GM12864 (cell line): ENCODE measurements at places on chromosomes 7 and 10.

GRCh38 chr7:69992938-69993337 is 394.7 kb downstream of the AUTS2 start:
- DNase-seq: no peak

DNA sequence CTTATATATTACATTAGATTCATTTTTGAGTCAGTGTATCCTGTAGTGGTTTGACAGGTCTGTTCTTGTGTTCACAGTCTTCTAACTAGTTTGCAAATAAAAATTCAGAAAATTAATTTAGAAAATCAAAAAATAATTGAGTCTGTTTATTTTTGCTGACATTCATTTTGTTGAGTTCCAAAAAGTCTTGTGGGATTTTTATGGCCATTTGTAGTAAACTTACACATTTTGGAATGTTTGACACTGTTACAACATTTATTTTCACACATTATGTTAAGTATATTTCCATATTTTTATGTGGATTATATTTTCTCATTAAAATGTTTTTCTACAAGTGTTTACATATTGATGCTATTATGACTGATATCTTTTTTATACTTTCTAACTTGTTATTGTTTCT is 16.4 kb downstream of the RABGEF1 start:
- no peak for DNase-seq

- no peak for DNase-seq
Measured at GRCh38 chr10:129089341-129089740, 377.7 kb upstream of the MGMT start.

DNA sequence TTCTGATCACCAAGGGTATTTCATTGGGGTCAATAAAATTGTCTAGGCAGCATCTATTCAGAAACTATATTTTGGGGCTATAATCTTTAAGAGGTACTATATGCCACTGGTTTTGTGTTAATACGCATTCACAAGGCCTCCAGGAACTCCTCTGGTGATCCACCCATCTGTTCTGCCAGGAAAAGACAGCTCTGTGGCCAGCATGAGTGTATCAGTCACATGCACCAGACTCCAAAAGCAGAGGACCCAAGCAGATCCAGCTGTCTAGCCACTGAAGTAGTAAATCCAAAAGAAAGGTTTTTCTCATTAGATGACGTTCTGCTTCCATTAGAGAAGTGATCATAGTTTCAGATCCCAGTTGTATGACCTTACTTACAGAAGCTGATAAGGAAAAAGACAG is 199.6 kb upstream of the CELF2 start:
- no peak for DNase-seq

- no peak for DNase-seq
Measured at GRCh38 chr7:69845721-69846495, 247.6 kb downstream of the AUTS2 start.

DNA sequence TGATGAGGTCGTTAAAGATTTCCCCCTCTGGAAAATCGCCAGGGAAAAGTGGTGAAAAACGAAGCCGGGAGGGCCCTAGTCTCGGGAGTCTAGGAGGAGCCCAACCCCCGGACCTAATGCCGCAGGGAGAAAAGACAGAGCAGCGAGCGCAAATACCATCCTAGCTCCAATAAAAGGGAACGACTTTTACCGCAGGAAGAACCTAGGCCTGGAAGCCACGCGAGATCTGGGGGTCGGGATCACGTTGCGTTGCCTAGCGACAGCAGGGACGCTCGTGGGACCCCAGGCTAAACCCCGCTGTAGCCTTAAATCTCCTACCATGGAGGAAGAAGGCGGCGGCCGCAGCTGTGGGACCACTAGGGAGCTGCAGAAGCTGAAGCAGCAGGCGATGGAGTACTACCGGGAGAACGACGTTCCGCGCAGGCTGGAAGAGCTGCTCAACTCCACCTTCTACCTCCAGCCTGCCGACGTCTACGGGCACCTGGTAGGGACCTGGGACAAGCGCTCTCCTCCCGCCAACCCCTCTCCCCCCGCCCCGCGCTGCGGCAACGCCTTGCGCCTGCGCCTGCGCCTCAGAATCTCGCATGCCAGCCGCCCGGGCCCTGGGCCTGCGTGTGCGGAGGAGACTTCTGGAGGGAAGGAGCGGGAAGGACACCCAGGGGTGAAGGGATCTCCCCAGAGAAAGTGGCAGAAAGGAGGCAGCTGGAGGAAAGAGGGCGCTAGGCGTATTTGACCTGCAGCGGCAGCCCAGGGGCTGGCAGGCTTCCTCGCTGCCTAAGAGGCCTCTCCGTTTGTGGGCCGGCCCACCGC is at the start of gene ENO4:
Gene ENO4, plus strand, starts transcription at position 252 of the 810 bp plus-strand sequence. Its CDS starts 68 bp downstream, at position 320.
- DNase-seq: no peak

GRCh38 chr7:120867932-120868331 is 10.0 kb upstream of the TSPAN12 start:
- DNase-seq: no peak

DNA sequence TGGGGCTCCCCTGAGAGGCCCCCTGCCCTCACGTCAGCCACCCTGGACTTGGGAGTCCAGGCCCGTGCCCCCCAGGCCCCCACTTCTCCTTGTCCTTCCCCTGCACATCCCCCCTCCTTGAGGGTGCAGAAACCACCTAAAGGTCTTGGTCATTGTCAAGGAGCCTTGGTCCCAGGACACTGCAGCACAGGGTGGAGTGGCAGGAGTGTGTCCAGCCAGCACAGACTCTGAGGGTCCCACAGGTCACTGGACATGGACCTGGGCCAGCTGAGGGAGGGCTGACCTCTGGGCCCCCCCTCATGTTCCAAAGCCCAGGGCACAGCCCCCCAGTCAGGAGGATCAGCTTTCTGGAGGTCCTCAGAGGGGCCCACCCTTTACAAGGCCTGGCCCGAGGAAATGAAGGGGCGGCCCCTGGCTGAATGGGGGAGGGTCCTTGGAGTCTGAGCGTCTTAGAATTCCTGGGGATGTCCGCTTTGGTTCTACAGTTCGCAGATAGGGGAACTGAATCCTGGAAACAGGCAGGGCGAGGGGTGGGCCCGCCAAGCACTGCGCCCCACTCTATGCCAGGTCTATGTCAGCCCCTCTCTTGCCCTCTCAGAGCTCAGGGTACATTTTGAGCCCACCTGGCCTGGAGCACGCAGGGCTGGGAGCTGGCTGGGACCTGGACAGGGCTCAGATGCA is 54.0 kb downstream of the PWWP2B start:
- no peak for DNase-seq

DNA sequence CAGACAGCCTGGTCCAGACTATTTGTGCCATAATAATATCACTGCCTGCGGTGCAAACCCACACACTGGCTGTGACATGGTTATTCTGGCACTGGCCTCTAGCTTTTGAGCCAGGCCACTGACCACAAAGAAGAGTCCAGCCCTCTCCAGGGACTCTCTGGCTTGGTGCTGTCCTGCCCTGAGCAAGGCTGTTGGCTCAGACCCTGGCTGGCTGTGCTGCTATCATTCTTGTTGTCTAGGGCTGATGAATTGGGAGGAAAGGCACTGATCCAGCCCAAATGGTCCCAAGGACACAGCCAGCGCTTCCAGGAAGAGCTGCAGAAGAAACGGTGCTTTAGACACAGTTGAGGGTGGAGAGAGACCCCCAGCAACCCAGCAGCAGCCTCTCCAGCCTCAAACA is 80.8 kb downstream of the TMEM130 start:
- no peak for DNase-seq

DNA sequence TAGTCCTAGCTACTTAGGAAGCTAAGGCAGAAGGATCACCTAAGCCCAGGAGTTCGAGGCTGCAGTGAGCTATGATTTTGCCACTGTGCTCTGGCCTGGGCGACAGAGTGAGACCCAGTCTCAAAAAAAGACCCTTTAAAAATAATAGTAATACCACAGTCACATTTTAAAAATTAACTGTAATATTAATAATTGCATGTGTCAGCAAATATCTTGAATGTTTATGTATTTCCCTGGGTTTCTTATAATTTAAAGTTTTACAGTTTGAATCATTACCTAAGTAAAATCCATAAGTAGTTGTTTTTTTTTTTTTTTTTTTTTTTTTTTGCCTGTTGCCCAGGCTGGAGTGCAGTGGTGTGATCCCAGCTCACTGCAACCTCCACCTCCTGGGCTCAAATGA is 69.2 kb downstream of the LYZL2 start:
- DNase-seq: no peak

GRCh38 chr7:112185005-112185834 is 21.0 kb downstream of the DOCK4 start:
- DNase-seq: no peak

DNA sequence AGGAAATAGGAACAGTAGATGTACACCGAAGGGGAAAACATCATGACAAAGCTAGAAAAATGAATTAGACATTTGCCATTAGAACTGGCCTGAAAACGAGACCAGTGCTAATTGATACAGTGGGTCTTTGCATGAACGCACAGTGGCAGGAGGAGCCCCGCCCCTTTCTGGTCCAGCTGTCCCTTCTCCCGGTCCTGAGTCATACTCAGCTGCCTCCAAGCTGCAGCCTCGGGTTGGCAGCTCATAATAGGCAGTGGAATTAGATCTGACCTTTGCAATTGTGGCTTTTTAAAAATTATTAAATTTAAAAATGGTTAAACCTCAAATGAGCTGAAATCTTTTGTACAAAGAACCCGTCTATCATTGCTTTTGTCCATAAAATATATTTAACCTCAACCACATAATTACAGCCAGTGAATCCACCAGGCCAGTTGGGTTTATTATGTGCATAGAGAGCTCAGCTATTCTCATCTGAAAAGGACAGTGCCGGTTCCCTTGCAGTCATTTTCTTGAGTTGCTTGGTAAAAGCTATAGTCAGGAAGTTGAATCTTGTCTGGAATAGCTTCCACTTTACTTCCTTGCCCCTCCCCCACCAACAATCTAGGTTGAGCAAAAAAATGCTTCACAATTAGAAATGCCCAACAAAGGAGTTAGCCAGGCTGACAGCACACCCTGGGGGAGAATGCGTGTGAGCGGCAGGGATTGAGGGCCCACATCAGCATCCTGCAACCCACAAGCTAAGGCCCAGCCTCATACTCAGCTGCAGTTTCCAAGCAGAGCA is 147.1 kb downstream of the BUB3 start:
- no peak for DNase-seq

DNA sequence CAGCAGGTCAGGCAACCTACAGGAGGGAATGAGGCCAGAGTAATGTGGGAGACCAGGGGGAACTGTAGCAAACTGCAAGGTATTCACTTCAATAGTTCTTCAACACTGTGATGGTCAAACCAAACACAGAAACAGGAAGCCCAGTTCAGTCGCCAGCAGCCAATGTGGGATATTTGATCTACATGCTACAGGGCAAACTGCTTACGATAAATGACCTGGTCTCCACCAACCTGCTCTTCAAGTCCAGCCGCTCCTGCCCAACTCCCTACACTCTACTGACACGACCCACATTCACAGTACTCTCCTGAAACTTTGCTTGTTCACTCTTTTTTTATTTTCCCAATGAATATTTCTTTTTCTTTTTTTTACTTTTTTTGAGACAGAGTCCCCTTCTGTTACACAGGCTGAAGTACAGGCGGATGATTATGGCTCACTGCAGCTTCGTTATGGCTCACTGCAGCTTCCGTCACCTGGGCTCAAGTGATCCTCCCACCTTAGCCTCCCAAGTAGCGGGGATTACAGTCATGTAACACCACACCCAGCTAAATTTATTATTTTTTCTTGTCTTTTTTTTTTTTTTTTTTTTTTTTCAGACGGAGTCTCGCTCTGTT is 42.1 kb downstream of the MDH2 start:
- DNase-seq: no peak

DNA sequence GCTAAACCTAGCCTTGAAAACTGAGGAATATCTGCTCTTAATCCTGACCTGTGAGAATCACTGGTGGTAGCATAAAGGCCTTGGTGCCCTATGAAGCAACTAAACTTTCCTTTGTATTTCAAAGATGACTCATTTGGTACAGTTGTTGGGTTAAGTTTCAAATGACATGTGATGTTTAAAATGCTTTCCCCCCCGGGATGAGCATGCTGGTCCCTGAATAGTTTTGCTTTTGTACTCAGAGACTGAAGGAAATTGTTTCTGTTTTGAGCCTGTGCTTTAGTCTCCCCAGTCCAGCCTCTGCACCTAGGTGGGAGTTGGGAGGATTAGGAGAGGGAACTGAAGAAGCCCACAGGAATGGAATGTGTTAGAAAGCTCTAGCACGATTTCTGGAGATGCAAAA is 258.9 kb upstream of the NPY start:
- no peak for DNase-seq

GRCh38 chr7:158397885-158398284 is 189.7 kb downstream of the PTPRN2 start:
- DNase-seq: no peak

GRCh38 chr7:7803715-7804178 is 85.3 kb upstream of the RPA3 start:
- no peak for DNase-seq

DNA sequence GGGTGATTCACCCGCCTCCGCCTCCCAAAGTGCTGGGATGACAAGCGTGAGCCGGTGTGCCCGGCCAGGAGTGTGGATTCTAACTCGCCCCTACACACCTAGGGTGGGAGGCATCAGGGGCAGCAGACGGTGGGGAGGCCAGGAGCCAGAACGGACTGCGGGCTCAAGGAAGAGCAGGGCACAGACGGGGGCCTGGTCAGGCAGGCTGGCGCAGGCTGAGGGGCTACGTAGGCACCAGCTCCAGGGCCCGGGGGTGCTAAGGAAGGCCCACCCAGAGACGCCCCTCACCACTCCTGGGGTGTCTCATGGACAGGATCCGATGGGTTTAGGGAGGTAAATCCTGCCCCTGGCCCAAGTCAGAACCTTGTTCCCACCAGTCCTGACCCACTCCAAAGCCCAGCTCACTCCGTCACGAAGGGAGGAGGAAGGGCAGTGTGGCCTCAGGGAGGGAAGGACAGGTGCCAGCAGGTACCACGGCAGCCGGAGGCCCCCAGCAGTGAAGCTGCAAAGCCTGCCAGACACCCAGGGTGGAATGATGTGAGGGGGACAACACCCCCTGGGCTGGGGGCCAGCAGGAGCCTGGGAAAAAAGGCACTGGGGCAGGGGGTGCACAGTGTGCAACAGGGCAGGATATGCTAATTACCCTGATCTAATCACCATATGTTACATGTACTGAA is 251.4 kb downstream of the MAD1L1 start:
- no peak for DNase-seq

- no peak for DNase-seq
Measured at GRCh38 chr7:117185124-117185523, 137.7 kb downstream of the WNT2 start.

DNA sequence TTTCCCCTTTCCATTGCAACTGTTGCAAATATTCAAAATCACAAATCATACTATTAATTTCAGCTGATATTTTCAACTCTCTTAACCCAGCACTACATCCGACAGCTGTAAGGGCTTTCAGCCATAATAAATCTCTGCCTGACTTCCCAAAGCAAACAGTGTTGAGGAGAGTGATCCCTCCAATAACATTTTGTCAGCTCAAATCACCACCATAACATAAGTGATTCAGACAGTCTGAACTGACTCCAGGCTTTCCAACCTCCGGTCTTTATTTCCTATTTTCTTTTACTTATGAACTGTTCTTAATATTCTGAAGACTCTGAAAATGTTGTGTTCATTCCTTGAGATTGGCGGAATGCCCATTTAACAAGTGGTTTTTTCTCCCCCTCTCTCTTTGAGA is 1085.9 kb downstream of the GATA3 start:
- DNase-seq: no peak

DNA sequence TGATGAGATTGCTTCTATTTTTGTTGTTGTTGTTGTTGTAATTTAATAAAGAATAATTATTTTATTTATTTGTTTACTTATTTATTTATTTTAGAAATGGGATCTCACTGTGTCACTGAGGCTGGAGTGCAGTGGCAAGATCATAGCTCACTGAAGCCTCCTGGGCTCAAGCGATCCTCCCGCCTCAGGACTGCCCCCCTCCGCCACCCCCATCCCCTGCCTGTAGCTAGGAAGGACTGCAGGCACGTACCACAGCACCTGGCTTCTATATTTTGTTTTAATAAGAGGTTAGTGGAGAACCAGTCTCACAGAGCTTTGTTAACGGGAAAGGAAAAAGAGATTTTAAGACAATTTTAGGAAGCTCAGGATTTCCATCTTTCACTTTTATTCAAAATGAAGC is 19.5 kb upstream of the SMC3 start:
- no peak for DNase-seq
